Activated naive CD8-positive, alpha-beta T cell treated with anti-CD3 and anti-CD28 coated beads, Interleukin-2, amount 50 U/mL, for 24 hours (primary cell): ENCODE measurements at places on chromosomes 13 and 19.

DNA sequence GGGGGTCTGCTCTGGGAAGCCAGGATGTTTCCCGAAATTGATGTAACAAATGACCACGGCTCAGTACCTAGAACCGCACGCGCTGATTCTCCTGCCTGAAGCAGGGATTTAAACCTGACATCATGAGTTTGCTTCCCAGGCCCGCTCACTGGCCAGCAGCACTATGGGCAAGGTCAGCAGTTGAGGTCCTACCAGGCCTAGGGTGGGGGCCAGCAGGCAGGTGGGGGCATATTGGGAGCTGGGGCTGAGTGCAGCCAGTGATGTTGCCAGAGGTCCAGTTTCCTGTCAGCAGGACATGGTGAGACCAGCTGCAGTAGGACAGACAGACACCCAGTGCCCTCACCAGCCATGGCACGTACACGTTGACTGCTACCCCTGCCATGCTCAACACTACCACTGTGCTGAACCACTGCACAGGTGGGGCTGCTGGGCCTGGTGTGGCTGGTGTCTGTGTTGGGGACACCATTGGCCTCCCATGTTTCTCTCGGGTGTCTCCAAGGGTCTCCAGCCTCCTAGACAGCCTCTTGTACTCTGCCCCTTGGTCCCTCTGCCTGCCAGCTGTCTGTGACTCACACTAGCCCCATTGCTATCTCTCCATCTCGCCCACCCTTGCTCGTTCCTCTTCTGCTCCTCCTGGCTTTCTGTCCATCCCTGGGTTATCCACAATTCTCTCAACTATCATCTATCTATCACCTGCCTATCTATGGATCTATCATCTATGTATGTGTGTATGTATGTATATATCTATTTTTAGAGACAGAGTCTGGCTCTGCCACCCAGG, 1.1 kb upstream of the C19orf85 start:
- H3K27me3 ChIP-seq: peaks cover 2% of the 10 kb centered on the region
- peaks cover 15% of the 10 kb centered on the region for H3K4me1 ChIP-seq
- H3K4me3 ChIP-seq: no peak overlapping the region
- peaks cover 2% of the 10 kb centered on the region for H3K36me3 ChIP-seq
- H3K27ac ChIP-seq: no peak overlapping the region
- DNase-seq: no peak

- no peaks in the 10 kb centered on the region for H3K27me3 ChIP-seq
- H3K4me3 ChIP-seq: peak overlapping the region; percentile 26
- H3K36me3 ChIP-seq: peaks cover 6% of the 10 kb centered on the region
- peak overlapping the region; percentile 22 for H3K27ac ChIP-seq
- H3K4me1 ChIP-seq: peaks cover 76% of the 10 kb centered on the region
Observed at GRCh38 chr19:8571006-8571411, 6.2 kb downstream of the MYO1F start.

DNA sequence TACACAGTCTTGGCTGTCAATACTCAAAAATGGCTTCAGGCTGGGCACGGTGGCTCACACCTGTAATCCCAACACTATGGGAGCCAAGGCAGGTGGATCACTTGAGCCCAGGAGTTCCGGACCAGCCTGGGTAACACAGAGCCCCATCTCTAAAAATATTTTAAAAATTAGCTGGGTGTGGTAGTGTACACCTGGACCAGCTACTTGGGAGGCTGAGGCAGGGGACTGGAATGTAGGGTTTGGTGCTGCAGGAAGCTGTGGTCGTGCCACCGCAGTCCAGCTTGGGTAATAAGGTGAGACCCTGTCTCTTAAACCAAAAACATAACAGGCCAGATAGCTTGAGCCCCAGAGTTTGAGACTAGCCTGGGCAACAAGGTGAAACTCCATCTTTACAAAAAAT, 6.7 kb upstream of the CHERP start:
- DNase-seq: no peak
- H3K4me3 ChIP-seq: no peak overlapping the region
- no peaks in the 10 kb centered on the region for H3K27me3 ChIP-seq
- H3K36me3 ChIP-seq: peaks cover 16% of the 10 kb centered on the region
- peaks cover 20% of the 10 kb centered on the region for H3K4me1 ChIP-seq

DNA sequence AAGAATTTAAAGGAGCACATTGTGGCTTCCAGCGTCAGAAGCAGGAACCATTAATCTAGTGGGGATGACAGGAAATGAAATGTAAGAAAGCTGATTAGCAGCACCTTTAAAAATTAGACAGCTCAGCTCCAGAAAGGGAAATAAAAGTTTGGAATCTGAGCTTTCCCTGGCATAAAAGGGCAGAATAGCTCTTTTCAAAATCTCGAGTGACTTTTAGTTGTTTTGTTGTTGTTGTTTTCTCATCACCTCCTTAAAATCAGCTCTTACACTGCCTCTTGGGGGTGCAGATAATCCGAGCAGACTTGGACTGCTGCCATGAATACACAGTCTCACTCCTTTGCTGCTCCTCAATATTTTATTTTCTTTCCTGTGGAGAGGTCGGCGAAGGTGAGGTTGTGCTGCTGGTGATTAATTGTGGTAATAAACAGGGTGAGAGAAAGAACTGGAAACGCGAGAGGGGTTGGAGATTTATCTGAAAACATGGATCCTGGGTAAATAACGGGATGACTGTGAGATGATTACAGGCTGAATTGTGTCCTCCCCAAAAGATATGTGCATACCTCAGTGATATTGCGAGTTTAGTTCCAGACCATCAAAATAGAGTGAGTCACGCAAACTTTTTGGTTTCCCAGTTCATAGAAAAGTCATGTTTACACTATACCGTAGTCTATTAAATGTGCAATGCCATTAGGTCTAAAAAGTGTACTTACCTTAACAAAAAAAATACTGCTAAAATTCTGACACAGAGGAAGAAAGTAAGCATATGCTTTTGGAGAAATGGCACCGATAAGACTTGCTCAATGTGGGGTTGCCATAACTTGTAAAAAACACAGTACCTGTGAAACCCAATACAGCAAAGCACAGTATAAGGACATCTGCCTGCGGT, 787.7 kb downstream of the UQCRFS1 start:
- no peak overlapping the region for H3K4me3 ChIP-seq
- H3K27ac ChIP-seq: no peak overlapping the region
- peaks cover 6% of the 10 kb centered on the region for H3K4me1 ChIP-seq
- no peak for DNase-seq
- no peaks in the 10 kb centered on the region for H3K27me3 ChIP-seq

DNA sequence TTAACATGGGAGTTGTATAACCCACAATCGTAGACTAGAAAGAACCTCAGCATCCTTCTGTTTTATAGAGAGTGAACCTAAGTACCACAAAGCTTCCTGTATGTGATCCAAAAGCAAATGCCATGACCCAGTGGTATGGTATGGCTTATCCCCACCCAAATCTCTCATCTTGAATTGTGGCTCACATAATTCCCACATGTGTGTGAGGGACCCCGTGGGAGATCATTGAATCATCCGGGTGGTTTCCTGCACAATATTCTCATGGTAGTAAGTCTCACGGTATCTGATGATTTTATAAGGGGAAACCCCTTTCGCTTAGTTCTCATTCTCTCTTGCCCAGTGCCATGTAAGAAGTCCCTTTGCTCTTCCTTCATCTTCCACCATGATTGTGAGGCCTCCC, 587.9 kb downstream of the LMO7 start:
- no peaks in the 10 kb centered on the region for H3K36me3 ChIP-seq
- no peak overlapping the region for H3K4me3 ChIP-seq
- DNase-seq: no peak

GRCh38 chr13:110398564-110399507, 91.8 kb downstream of the COL4A2 start:
- H3K4me3 ChIP-seq: no peak overlapping the region
- H3K27me3 ChIP-seq: peaks cover 81% of the 10 kb centered on the region
- no peaks in the 10 kb centered on the region for H3K36me3 ChIP-seq
- no peaks in the 10 kb centered on the region for H3K4me1 ChIP-seq
- no peak overlapping the region for H3K27ac ChIP-seq

GRCh38 chr13:27542220-27542619, 78.1 kb downstream of the LNX2 start:
- H3K4me3 ChIP-seq: no peak overlapping the region
- H3K27me3 ChIP-seq: no peaks in the 10 kb centered on the region
- H3K27ac ChIP-seq: no peak overlapping the region
- no peaks in the 10 kb centered on the region for H3K4me1 ChIP-seq

DNA sequence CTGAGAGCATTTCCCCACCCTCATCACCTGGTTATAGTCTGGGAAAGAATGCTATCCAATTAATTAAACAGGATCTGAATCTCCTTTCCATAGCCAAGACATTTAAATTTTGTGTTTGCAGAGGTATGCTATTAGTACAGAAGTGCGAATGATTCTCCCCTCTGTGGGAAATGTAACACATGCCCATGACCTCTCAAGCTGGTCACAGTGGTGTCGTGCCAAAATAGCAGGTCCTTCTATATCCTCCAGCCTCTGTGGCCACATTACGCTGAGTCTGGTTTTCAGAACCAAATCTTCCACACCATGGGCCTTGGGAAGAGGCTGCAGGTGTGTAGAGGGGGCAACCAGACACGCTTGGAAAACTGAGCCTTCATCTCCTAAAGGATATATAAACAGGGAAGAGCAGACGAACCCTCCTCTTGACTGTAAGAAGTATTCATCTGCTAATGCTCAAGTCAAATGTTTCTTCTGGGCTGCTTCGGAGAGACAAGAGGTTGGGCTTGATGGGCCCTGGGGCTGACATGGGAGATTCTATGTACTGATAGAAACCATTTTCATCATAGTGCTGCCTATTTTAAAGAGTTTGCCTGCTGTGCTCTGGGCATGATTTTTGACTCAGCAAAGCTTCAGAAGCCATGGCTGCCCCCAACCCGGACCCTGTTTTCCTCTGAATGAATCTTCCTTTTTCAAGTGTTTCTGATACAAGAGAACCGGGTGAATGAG, 197.6 kb downstream of the DNAJC15 start:
- peaks cover 3% of the 10 kb centered on the region for H3K27me3 ChIP-seq
- DNase-seq: no peak

DNA sequence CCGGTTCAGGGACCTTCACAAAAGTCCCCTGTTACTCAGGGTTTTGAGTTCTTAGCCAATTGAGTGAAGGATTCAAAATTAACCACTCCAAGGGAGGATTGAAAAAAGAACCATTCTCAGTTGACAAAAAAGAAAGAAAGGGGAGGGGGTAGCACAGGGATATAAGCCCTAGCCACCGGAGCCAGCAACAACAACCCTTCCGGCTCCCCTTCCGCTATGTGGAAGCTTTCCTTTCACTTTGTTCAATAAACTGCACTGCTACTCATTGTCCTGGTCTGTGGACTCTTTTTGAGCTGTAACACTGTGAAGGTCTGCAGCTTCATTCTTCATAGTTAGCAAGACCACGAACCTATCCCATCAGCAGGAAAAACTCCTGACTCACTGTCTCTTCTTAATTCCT, 1488.1 kb upstream of the PRR20A start:
- H3K27me3 ChIP-seq: no peaks in the 10 kb centered on the region
- no peaks in the 10 kb centered on the region for H3K36me3 ChIP-seq
- H3K27ac ChIP-seq: no peak overlapping the region
- H3K4me1 ChIP-seq: no peaks in the 10 kb centered on the region
- no peak for DNase-seq

DNA sequence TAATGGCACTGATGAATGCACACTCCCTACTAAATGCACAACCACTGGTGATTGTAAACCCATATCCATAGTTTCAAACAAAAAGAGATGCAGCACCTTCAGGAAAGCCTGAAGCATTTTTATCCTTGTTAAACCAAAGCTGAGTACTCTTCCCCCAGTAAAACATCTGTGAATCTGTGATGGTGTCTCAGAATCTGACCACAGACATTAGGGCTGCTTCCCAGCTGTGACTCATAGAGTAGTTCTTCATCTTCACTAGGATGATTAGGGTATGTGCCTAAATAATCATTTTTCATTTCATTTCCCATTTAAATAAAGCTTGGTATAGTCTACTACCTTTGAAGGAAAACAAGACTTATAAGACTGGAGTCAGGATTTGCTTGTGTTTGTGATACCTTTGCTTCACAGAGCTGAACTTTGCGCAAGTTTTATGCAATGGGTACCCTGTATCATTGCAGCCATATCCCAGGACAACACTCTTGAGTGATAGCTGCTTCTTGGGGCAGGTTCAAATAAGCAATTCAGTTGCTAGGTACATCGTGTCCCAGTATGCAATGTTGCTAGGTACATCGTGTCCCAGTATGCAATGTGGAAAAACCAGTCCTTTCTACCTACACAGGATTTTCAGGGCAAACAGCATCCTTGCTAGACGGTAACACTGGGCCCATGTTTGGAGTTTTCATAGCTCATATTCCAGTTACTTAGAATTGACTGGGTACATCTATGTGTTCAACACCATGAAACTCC, 277.1 kb downstream of the IRS2 start:
- no peak overlapping the region for H3K4me3 ChIP-seq
- no peak overlapping the region for H3K27ac ChIP-seq

GRCh38 chr13:37295071-37295470, 189.6 kb upstream of the CSNK1A1L start:
- no peak overlapping the region for H3K27ac ChIP-seq
- DNase-seq: no peak
- no peak overlapping the region for H3K4me3 ChIP-seq
- H3K27me3 ChIP-seq: no peaks in the 10 kb centered on the region

DNA sequence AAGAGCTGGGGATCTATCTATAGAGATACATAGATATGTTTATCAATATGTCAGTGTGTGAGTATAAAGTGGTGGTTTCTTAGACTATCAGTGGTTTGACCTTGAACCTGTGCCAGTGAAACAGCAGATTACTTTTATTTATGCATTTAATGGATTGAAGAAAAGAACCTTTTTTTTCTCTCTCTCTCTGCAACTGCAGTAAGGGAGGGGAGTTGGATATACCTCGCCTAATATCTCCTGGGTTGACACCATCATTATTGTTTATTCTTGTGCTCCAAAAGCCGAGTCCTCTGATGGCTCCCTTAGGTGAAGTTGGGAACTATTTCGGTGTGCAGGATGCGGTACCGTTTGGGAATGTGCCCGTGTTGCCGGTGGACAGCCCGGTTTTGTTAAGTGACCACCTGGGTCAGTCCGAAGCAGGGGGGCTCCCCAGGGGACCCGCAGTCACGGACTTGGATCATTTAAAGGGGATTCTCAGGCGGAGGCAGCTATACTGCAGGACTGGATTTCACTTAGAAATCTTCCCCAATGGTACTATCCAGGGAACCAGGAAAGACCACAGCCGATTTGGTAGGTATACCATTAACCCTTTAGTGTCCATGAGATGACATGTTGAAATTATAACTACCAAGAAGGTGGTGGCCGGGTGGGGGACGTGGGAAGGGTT, 880 bp downstream of the FGF9 start:
- no peak overlapping the region for H3K27ac ChIP-seq
- H3K36me3 ChIP-seq: no peaks in the 10 kb centered on the region
- DNase-seq: no peak
- H3K4me1 ChIP-seq: peaks cover 55% of the 10 kb centered on the region
- H3K27me3 ChIP-seq: peaks cover 58% of the 10 kb centered on the region
